ENCODE measurements at places on chromosomes 2 and 18.

DNA sequence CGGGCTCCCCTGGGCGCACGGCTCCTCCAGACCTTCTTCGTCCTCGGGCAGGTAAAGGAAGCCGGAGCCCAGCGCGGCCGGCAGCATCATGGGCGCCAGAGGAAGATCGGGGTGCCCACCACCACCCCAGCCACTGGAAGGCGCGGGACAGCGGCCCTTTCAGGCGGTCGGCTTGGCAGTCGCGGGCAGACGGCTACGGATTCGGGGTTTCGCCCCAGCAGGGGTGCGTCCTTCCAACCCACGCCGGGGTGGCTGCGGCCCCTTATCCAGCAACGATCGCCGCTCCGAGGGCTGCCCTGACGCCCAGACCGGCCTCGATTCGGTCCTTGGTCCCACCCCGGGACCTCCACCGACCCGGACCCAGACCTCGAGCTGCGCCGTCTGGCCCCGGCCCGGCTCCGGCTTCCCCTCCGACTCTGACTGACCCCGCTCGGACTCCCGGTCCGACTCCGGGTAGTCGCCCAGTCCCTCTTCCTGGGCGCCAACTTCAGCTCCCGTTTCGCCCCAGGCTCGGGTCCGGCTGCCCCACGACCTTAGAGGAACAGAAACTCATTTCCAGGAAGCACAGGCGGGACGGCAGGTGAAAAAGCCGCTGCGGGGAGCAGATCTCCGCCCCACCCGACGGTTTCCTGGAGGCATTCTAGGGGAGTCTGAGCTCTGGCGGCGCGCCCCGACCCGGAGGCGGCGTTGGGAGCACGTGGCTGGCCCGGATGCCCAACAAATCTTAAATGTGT, 30.2 kb upstream of the SSB start:
- DNase-seq = no peak

GRCh38 chr2:233915128-233915527, 2.0 kb upstream of the TRPM8 start:
- DNase-seq = peak; percentile 12

DNA sequence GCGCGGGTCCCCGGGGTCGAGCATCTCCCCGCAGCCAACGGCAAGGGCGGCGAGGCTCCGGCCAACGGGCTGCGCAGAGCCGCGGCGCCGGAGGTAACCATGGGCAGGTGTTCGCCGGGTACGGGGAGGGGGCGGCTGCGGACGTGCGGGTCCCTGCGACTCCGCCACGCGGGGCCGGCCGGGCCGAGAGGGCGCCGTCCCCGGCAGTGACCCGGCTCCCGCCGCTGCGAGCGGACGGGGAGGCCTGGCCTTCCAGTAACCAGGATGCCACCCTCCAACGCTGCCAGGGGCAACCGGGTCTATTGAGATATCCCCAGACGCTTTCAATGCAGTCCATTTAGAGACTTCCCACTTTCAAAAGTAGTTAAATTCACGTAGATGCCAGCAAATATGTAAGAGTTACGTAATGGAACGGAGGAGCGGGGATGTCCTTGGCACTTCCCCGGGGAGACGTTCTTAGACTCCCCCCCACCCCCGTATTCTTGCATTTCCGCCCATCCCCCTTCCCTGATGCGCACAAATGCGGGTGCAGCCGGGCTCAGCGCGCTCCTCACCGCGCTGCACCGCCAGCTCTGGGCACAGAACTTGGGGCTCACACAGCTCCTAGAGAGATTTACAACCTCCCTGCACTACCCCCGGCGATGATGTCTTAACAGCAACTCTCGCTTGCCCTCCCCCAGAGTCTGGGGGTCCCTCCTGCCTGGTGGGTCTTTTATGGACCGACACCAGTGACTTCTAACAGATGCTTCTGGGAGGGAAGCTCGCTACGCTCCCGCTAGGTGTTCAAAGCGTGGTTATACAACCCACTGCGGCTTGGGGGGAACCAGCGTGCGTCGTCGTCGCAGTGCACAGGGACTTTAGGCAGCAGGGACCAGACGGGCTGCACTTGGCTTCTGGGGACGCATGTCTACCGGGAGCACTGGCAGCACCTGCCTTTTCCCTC, 657 bp downstream of the SGPP2 start:
- DNase-seq = peak; percentile 81

GRCh38 chr2:148048475-148049221, 27.8 kb downstream of the MBD5 start:
- DNase-seq = no peak

GRCh38 chr18:35142275-35142615, 98.6 kb upstream of the ZNF397 start:
- DNase-seq = no peak

All from G401 (cell line).